ENCODE measurements at places on chromosomes 3 and 15. TPM values are rescaled to one million over a fixed set of nuclear protein-coding genes. Genes with fewer than 3 reads are reported as not detected.

The NOX5 gene
- 0.07 TPM for total RNA-seq

The DUSP7 gene
- 7.2 TPM for total RNA-seq

The SPINK8 gene
- total RNA-seq = not detected

GRCh38 chr3:23945663-23945912 is 502 bp downstream of the NR1D2 start:
- no peak for ATAC-seq

DNA sequence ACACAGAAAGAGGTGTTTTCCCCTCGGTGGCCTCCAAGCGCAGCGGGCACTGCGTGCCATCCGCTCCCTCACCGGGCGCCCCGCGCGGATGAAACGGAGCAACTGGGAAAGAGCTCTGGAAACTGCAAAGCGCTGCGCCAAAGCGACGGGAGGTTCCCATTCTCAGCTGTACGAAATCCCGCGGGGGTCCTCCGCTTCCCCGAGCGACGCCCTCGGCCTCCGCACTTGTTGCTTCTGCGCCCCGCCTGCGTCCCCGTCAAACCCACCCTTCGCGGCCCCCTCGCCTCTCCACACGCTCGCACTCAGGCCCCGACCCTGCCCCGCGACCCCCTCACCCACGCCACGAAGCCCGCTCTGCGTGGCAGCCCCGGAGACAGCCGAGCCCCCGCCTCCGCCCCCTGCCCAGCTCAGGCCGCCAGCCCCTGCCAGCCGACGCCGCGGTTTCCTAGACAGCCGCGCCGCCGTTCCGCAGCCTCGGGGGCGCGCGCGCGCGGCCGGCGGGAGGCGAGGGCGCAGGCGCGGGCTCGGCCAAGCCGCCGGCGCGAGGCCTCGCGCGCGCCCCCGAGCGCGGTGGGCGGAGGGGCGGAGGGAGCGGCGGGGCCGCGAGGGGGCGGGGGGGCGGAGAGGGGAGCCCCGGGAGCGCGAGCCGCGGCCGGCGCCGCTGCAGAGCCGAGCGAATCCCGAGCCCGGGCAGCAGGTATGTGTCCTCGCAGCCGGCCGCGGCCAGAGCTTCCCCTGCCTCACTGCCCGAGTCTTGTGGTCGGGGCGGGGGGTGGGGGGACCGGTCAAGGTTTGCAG is at the start of gene TMEM266:
Gene TMEM266, plus strand, starts transcription at position 666 of the 798 bp plus-strand sequence. CDS start 74,279 bp downstream, outside the sequence.
- peak; percentile 84 for ATAC-seq

- ATAC-seq = no peak
Observed at GRCh38 chr15:55546718-55547117, 38.7 kb upstream of the DNAAF4 start.

DNA sequence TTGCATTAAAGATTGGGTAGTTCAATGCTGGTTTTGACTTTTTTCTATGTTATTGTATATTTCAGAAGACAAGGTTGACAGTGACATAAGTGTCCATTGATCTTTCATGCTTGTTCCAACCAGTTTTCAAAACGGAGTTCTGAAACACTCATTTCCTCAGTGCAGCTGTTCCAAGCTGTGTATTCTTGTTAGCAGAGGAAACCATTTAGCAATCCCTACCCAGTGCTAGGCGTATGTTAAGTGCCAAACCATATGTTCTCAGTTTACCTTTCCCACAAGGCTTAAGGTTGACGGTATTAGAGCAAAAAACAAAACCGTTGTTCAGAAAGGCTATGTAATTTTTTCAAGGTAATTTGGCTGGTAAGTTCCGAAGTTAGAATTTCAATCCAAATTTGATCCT is 9.1 kb downstream of the ATOSA start:
- no peak for ATAC-seq

- ATAC-seq = no peak
Observed at GRCh38 chr3:5052247-5052646, 69.8 kb upstream of the ARL8B start.

GRCh38 chr3:6229778-6230410 is 631.0 kb upstream of the GRM7 start:
- ATAC-seq = no peak

GRCh38 chr15:30953183-30953582 is 38.2 kb downstream of the MTMR10 start:
- no peak for ATAC-seq

DNA sequence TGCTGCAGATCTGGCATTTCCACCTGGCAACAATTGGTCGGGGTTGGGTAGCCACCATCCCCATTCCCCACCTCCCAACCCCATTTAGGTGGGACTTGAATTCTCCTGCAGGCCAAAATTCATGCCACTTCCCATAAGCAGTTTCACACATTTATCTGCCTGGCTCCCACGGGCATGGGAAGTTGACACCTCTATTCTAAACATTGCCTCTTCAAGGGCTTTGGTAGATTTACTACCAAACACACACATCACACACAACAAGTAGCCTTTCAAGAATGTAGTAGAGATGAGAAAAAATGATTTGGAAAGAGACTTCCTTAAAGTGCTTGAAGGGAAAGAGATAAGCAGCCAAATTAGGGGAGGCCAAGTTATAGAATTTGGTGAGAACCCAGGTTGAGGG is 30.9 kb downstream of the ZBTB38 start:
- ATAC-seq = no peak

GRCh38 chr15:48796930-48797329 is 13.9 kb downstream of the CEP152 start:
- no peak for ATAC-seq

DNA sequence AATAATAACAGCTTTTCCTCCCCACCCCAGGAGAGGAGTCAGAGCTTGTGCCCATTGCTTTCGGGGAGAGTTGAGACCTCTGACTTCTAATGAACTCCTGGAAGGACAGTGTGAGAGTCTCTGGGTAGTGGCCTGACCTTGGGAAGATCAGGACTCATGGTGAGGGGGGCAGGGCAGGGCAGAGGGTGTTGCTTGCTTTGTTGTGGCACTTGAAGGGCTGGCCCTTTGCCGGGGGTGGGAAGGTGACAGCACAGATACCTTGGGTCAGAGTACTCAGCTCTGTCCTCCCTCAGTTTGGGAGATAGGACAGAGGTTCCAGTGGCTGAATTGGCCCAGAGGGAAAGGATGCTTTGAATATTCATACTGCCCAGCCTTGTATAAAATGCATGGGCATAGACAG is 15.8 kb downstream of the RBP2 start:
- ATAC-seq = no peak

The ATP2B2 gene
- 0.38 TPM for total RNA-seq

DNA sequence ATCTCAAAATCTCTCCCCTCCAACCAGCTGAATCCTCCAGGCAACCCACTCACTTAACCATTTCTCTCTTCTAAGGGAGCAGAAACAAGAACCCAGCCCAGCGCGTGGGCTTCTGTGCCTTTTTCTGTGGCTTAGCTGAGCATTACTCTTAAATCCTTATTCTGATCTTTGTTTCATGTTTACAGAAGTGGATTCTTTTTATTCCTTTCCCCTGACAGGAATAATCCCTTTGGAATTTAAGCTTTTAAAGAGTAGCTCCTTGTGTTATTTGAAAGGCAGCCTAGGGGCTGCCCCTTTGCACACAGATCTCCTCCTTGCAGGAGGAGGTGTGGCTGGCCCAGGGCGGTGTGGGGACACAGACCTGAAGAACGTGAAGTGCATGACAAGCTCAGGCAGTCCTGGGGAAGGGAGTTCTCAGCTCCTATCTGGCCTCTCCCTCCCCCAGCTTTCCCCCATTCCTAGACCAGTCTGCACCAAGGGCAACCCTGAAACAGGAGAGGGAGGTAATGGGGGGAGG is 77.1 kb upstream of the UBE2E1 start:
- ATAC-seq = peak; percentile 55

DNA sequence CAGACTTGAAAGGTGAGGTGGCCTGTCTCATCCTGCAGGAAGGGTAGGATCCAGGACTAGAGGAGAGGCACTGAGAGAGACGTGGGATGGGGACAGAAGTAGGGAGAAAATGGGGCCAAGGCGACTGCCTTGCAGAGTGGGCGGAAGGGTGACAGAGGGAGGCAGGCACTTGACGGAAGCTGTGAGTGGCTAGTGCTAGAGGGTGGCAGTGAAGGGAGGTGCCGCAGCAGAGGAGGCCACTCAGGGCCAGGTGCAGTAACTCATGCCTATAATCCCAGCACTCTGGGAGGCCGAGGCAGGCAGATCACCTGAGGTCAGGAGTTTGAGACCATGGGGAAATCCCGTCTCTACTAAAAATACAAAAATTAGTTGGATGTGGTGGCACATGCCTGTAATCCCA is 7.3 kb downstream of the CCDC33 start:
- ATAC-seq = no peak

GRCh38 chr3:25708036-25708435 is 43.3 kb upstream of the TOP2B start:
- no peak for ATAC-seq

DNA sequence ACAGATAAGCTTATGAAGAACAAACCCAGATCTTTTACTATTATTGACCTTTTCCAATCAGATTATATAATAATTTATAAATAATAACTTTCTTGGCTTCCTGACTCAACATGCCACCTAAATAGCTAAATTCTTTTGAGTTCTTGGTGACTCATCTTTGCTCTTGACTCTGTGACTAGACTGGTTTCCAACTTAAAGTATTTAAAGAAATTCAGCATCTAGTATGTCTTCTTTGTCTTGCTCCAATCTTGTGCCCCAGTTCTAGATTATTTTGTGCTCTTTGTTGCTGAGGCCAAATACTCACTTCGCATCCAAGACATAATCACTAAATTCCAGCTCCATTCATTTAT is 483.2 kb upstream of the TBL1XR1 start:
- no peak for ATAC-seq

GRCh38 chr3:51978143-51978502 is 3.3 kb downstream of the ABHD14A start:
- ATAC-seq = no peak

DNA sequence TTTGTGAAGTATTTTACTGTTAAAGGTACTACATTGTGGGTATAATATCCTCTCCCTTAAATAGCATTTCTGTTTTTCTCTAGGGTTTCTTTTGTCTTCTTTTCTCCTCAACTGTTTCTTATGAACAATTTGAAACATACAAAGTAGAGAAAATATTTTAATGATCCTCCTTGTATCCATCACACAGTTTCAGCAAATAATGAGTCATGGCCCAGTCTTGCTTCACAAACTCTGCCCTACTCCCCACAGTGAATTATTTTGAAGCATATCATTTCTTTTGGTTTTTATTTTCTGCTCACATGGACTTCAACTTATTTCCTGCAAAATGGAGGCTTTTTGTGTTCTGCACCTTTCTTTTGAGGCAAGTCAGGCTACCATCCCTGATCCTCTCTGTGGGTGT is 6.1 kb upstream of the SCAANT1 start:
- no peak for ATAC-seq

The CRYGS gene
- 2.7 TPM for total RNA-seq

DNA sequence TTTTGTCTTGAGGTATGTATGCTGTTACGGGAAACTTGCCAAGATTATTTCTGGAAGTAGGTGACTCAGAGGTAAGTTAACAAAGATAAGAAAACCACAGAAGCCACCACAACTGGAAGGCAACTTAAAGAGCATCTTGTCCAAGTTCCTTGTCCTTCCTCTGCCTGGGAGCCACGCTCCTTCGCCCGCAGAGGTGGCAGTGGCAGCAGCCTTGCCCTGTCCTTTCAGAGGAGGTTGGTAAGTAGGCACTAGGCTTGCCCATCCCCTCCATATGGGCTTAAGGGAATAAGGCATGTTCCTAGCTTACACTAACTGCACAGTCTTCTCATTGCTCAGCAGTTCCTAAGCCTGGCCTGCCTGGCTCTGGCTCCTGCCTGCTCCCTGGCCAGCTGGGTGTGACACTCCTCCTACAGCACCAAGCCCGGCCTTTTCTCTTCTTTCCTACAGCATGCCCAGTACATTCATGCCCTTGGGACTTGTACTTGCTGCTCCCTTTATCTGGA is 48.0 kb upstream of the RAB6B start:
- ATAC-seq = no peak

- ATAC-seq = no peak
Observed at GRCh38 chr3:14000556-14000955, 120.7 kb upstream of the WNT7A start.

DNA sequence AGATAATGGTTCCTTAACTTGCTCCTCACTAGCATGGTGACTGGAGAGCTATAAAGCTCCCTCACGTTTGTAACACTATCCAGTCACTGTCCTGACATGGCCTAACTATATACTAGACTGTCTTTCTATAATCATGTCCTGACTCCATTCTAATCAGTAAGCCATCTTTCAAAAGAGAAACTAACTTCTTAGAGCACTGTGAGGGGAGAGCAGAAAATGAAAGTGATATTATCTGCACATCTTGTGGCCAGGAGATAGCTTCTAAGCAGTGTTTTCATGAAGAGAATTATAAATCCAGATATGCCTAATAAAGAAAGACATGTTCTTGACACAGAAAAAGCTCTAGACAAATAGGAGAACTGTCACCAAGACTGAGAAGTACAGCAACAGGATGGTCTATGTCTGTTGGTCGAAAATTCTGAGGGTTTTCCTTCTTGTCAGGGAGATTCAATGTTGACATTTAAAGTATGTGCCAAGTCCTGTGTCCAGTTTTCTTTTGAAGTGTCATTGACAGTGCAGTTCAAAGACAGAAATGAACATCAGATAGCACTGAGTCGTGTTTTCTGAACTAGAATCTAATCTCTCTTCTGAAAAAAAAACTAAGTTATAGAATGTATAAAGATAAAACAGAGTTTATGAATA is 230.6 kb upstream of the PEX5L start:
- ATAC-seq = no peak

GRCh38 chr3:122382888-122383666 is at the start of gene MIX23:
TSS of gene MIX23 (minus strand) at chr3:122383231. CDS start at chr3:122383224, 7 bp downstream.
- ATAC-seq = peak; percentile 50

- ATAC-seq = no peak
Observed at GRCh38 chr3:73538486-73538885, 86.3 kb downstream of the PDZRN3 start.

- no peak for ATAC-seq
Observed at GRCh38 chr3:183013856-183014255, 33.5 kb upstream of the DCUN1D1 start.

DNA sequence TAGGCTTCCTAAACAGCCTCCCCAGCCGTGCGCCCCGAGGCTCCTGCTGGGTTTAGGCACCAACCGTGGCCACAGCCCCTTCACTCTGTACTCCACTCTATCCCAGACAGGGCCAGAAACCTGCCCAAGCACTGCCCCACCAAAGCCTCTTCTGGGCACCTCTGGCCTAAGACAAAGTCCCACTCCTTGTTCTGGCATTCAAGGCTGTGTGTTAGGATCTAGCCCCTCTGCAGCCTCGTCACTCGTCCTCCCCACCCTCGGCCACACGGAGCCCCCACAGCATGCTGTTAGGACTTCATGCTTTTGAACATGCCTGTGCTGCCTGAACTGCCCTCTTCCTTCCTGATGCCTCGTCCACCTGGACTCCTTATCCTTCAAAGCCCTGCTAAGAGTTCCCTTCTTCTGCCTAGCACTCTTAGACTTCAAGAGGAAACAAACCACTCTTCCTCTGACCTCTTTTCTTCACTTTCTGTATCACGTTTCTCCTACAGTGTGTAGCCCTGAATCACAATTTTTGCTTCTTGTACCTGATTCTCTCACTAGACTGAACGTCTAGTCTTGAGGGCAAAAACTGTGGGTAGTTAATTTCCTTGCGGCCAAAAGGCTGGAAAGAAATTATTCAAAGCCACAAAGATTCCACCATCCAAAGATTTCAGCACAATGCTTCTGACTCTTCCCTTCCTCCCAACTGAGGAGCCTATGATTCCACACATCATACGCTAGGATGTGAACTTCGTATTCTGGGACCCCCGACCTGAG is 28.6 kb downstream of the WNT7A start:
- ATAC-seq = no peak

- ATAC-seq = peak; percentile 94
Observed at GRCh38 chr3:150106740-150107428, 136.2 kb upstream of the PFN2 start.

The MASP1 gene
- total RNA-seq = 1.1 TPM

All from motor neuron (in vitro differentiated cells).